ENCODE measurements at places on chromosomes 6 and 20.

DNA sequence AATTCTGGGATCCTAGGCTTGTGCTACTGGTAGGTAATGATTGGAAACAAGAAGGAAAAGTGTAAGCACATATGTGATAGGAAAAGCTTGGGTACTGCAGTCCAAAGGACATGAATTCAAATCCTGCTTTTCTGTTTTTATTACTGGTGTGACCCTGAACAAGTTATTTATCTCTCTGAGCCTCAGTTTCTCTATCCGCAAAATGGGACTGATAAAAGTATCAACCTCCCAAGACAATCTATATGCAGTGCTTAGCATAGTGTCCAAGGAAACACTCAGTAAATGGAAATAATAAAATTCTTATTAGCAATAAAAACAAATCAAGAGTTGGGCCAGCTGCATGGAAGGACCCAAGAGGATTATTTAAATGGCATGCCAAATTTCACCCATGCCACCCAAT, 108.5 kb downstream of the ZMYND8 start:
- no peak for DNase-seq

DNA sequence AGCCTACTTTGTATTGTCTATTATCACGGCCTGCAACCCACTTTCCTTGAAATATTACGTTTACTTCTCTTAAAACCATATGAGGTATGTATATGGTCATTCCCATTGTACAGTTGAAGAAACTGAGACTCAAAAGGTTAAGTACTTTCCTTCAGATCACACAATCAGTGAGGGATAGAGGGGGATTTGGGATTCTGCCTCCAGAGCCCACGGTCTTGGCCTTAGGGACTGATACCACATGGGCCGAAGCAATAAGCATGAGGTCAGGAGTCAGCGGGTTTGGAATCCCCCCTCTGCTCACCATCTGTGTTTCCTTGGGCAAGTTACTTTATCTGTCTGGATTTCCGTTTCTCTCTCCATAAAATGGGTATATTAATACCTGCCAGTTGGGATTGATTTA, 19.4 kb upstream of the EPB41L1 start:
- DNase-seq: no peak

GRCh38 chr6:133236932-133237331, 4.2 kb upstream of the EYA4 start:
- no peak for DNase-seq

GRCh38 chr20:59158673-59159072, 4.9 kb upstream of the ZNF831 start:
- no peak for DNase-seq

DNA sequence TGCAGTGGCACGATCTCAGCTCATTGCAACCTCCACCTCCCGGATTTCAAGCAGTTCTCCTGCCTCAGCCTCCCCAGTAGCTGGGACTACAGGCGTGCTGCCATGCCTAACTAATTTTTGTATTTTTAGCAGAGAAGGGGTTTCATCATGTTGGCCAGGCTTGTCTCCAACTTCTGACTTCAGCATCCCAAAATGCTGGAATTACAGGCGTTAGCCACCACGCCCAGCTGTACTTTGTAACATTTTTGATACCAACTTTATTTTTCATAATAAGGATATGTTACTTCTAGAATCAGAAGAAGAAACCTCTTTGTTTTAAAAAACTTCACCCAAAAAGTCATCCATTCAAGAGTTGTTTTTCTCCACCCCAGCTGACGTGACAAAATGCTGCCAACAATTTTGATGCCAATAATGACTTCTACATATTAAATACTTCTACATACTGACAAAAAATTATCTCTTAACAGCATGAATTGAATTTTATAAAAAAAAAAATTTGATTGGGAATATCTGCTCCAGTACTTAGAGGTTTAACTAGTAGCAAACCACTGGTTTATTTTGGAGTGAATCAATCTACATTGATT, 22.5 kb upstream of the PRIM2 start:
- no peak for DNase-seq

DNA sequence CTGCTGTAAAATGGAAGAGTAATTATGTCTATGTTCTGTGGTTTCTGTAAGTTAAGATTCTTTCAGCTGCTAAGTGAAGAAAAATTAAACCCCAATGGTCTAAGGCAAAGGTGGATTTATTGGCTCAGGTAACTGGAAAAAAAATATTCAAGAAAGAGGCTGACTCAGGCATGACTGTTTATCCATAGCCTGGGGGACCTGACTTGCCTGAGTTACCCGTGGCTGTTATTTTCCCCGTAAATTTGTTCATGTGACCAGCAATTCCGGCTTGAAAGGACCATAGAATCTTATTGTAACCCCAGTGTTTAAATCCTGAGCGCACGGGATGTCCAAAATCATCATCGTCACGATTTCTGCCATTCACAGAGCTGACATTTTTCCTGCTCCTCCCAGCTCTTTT, 32.3 kb upstream of the SULF2 start:
- DNase-seq: no peak

DNA sequence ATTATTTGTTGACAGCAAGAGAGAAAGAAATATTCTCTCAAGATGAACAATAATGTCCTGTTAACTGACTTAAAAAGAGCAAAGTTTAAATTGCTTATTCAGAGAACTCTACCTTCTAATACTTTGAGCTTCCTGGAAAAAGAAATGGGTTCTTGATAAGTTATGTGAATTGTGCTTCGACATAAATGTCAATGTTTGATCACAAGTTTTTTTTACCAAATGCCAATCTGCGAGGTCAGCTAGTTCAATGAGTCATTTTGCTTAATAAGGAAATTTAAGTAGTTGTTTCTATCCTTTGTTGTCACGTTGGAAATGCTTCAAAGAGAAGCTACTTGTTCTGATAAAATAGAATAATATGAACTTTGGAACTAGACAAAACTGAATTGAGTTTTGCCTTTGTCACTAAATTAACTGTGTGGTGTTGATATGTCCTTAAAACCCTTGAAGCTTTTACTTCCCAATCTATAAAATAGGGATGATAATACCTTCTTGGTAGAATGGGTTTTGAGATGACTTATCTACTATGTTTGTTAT, 642.1 kb upstream of the FLRT3 start:
- DNase-seq: no peak

DNA sequence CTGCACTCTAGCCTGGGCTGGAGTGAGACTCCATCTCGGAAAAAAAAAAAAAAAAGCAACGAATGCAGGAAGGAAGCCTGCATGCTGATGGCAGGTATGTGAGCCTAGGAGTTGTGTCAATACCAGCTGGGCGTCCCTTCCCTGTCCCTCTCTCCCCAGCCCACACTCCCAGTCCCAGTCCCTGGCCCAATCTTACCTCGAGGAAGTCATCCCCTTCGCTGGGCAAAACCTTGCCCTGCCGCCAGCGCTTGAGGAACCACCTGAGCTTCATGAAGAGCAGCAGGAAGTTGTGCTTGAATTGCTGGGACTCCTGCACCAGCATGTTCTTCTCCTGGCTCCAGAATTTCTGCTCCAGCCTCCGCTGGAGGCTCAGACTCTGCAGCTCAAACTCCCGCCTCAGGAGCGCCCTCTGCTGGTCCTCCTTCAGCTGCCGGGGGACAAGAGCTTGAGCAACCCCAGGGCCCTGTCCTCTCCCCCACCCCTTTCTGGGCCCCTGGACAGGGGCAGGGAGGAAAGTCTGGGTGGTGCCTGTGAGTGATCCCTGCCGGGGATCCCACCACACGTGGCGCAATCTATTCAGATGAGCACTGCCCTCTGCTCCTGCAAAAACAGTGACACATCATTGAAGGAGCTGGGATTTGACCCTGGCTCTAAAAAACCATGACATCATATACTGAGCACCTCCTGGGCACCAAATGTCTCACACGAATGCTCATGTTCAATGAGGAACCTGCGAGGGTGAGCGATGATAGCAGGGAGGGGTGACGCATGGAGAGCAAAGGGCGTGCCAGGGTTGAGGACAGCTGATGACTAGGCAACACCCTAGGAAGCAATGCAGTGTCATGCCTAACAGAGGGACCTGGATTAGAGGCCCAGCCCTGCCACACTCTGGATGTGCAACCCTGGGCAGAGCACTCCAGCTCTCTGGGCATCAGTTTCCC, 35.0 kb upstream of the DSN1 start:
- DNase-seq: no peak

GRCh38 chr20:41386502-41387427, 20.1 kb upstream of the EMILIN3 start:
- no peak for DNase-seq

GRCh38 chr6:143098054-143098671, 37.5 kb downstream of the AIG1 start:
- DNase-seq: no peak

DNA sequence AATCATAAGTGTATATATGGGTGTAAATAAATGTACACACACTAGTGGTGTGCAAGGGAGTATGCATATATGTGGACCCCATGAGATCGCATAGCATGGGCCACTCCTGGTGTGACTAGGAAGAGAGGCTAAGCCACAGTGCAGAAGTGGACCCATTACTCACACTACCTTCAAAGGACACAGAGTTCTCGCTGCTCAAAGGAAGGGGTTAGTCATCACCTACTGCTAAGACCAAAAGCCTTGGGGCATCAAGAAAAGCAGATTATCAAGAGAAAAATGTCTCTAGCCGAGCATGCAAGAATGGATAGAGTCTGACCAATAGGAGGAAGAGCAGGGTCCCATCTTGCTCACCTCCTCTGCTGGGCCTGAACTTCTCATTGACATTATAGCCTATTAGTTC, 195.5 kb downstream of the MAFB start:
- DNase-seq: no peak

GRCh38 chr6:129672341-129672682, 37.7 kb downstream of the ARHGAP18 start:
- no peak for DNase-seq

GRCh38 chr6:117906958-117907600, at the start of gene SLC35F1:
SLC35F1 (plus strand) TSS chr6:117907264.
- peak; percentile 69 for DNase-seq

- peak; percentile 68 for DNase-seq
Observed at GRCh38 chr6:37483917-37484785, 15.5 kb downstream of the CCDC167 start.

DNA sequence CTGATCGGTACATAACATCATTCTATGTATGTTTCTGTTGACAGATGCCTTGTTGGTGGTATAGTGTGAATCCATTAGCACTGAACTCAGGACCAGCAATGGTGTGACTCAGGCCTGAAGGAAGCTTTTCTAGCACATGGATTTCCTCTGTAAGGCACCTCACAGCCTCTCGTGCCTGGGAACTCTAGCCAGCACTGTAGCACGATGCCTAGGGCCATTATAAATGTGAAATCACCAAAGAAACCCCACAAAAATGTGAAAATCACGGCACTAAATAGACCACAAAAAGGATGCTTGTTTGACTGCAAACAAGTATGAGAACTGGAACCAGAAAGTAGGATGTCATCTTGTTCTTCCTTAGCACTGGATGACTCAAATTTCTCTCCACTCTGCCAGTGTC, 63.7 kb upstream of the NKX2-2 start:
- no peak for DNase-seq

GRCh38 chr6:89749918-89750317, 69.7 kb downstream of the MDN1 start:
- DNase-seq: no peak

DNA sequence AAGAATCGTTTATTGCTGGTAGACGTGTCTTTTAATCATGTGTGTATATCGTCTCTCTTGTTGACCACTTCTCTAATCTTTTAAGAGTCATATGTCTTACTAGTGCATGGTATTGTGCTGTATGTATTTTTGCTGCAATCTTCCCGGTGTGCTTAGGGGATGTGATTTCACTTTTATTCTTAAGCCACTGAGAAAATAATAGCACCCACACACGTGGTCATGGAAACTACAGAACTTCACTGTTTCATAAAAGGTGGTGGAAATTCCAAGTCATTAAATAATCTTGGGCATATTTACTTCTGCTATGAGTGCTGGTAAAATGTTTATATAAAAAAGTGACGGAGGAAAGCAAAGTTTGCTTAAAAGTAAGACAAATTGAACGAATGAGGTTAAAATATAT, 3.0 kb upstream of the CDYL start:
- no peak for DNase-seq

GRCh38 chr6:137222381-137222780, 3.2 kb upstream of the IFNGR1 start:
- DNase-seq: no peak

DNA sequence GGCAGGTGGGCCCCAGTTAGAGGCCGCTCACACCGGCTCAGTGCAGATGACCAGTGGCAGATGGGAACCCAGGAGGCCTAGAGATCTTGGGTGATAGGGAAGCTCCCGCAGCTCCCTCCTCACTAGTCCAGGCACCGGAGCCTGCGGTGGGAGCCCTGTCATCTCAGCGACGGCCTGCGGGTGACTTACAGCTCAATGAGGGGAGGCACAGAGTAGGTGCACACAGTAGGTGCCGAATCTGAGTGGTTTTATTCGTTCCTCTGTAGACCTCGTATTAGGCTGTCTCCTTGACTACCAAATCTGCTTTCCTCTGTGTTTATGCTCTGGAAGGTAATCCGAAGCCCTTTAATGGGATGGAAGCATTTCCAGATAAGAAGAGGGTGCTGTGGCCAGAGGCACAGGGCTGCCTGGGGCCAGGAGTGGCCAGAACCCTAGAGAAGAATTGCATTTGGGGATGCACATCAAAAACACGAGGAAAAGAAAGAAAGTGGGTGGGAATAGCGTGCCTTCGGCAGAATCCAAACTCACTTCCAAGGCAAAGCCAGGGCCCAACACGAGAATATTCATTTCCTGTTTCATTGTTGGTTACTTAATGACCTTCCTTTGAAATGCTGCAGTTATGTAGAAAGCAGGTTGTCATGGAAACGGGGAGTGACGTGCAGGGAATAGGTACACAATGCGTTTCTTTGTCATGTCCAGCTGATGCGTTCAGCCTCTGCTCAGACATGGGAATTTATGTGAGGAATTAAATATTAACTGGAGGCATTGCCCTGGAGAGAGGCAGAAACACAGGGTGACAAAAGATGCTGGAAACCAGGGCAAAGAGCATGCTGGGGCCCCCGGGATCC, 24.7 kb downstream of the MYT1 start:
- peak; percentile 33 for DNase-seq

DNA sequence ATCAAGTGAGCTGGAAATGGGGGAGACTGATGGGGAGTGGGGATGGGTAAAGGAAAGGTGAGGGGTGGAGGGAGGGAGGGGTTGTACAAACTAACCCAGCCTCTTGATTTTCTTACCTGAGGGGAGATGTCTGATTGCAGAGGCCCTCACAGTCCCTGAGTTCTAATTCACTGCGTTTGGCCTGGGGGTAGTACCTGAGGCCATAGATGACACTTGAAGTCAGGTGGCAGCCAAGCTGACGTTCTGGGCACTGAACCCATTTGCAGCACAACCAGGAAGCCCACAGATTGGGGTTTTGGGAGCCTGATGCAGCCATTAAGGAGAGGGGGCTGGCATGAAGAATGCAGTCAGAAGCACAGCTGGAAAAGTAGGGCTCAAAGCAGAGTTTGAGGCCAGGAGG, 153.8 kb upstream of the DTNBP1 start:
- DNase-seq: no peak

GRCh38 chr6:11527274-11527870, 10.2 kb upstream of the TMEM170B start:
- DNase-seq: no peak

DNA sequence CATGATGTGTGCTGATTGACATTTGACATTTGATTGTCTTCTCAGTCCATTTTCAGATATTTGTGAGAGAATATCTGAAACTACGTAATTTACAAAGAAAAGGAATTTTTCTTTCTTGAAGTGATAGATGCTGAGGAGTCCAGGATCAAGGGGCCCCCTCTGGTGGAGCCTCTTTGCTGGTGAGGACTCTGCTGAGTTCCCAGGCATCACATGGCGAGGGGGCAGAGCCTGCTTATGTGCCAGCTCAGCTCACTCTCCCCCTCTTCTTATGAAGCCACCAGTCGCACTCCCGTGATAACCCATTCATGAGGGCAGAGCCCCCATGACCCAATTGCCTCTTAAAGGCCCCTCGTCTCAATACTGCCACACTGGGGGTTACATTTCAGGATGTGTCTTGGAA, 91.3 kb downstream of the RPP40 start:
- DNase-seq: no peak
